NCI-H1436 (cell line): ENCODE measurements at places on chromosomes 1 and 21.

DNA sequence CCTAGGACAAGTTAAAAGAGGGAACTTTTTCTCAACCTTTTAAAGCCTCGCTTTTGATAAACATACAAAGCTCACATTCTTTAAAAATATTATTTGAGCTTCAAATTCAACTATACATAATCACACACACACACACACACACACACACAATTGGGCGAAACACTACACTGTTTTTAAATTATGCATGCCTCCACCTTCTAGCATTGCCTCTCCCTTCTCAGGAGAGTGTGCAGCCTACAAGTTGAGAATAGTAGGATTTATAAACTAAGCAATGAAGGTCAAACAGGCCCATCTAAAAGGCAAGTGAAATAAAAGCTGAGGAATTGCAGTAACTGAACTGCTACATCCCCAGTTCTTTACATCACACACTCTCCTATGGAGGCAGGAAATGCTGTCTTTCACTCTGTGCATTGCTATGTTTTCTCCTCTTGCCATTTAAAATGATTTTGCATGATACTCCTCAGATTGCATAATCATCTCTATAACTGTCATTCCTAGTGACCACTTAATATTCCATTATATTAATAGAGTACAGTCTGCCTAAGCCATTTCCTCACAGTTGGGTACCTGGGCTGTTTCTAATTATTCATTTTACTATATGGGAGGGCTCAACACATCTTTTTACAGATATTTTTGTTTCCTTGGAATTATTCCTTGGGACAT lies 92.5 kb upstream of the KCNE2 start:
- DNase-seq, result no peak

GRCh38 chr1:207282496-207283380 lies 38.7 kb upstream of the CD55 start:
- no peak for DNase-seq

DNA sequence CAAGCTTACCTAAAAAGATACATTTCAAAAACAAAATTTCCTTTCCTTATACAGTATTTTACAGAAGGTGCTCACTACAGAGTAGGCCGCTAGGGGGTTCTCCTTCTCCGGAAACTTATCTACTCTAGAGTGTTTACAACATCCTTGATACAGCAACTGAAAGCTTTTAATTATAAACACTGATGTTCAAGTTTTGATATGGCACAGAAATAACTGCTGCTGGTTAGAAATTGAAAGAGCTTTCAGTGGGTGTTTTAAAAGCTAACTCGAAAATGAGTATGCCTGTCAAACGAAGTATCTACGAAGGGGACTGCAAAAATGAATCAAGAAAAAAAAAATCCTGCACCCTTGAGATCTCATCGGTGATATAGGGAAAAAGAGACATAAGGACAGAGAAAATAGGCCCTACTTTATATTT lies 1.0 kb downstream of the YOD1 start:
- DNase-seq, result peak; percentile 42

GRCh38 chr1:89826594-89826993 lies 5.8 kb downstream of the LRRC8D start:
- no peak for DNase-seq

DNA sequence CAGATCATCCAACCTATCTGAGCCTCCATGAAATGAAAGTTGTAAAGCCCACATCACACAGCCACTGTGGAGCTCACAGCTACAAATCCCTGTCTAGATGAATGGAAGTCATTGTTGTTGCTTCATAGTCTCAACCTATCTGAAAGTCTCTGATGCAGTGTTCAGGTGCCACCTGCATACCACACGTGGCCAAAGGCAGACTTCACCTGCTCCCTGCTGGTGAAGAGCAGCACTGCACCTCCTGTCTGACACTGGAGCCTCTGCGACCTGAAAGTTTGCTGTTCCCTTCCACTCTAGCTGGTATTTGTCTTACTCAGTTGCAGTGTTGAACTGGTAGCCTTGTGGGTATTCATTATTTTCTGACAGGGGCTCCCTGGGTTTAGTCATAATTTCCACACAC lies 18.4 kb downstream of the LORICRIN start:
- DNase-seq, result no peak

- no peak for DNase-seq
These were observed 37.4 kb downstream of the SMYD2 start for GRCh38 chr1:214318356-214318755.

GRCh38 chr1:150562446-150563339 lies 13.5 kb downstream of the ADAMTSL4 start:
- no peak for DNase-seq

DNA sequence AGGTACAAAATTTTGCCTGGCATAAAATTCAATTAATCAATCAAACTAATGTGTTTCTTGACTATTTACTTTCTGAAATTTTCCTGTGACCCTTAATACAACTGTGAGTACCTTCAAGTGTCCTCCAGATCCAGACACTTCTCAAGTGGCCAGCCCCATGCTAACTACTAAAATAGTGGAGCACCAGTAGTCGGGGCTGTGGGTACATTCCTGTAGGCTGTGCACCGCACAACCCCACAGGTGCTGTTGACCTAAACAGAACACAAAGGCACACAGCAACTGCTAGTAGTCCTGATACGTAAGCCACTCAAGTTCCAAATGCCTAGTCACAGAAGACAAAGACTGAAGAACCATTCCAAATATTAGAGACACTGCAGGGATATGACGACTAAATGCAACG lies 36.6 kb downstream of the TMEM50B start:
- DNase-seq, result no peak

GRCh38 chr1:10818262-10819197 lies 22.1 kb upstream of the CASZ1 start:
- DNase-seq, result no peak

DNA sequence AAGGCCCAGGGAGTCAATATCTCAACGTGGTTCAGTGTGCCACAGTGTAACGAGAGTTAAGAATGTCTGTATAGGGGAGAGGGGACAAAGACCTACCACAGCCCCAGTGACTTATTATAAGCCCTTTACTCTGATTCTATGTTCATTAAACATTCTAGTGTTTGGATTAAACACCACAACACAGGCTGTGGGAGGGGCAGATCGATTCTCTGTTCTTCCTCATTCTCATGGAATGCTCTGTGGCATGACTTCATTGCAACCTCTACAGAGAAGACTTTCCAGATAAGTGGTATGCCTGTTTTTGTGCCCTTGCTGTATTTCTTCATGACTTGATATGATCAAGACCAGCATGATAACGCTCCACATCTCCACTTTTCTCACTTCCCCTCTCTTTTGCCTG lies 39.0 kb upstream of the CD5L start:
- DNase-seq, result no peak

- DNase-seq, result no peak
These were observed 30.1 kb downstream of the TOMM20 start for GRCh38 chr1:235098547-235098946.

DNA sequence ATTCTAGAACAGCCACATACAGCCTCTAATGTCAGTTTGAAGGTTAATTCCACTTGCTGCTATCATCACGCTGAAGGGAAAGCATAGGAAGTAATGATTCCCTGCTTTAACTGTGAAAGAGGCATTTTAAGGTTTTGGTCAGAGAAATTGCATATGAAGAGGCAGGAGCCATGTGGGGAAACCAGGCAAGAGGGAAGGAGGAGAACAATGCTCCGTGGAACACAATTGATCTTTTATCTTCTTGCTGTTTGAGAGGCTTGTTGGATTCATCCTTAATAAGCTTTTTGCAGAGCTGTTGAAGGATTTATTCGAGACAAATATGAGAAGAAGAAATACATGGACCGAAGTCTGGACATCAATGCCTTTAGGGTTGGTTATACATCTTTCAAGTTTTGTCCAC lies 35.9 kb downstream of the SMAP2 start:
- DNase-seq, result no peak

DNA sequence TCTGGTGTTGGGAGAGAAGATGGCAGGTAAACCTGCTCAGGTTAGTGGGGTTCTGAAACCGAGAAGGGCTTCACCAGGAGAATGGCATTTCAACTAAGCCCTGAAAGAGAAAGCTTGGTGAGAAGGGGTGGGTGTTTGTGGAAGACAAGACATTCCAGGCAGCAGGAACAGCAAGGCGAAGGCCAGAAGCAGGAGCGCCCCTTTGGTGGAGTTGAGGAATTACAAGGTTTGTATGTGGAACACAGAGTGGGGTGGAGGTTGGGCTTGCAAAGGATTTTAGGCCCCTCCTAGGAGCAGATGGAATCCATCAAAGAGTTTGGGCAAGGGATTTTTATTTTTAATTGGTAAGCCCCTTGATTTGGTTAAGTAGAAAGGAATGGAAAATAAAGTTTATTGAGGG lies 24.8 kb upstream of the ELOA start:
- DNase-seq, result peak; percentile 13

GRCh38 chr1:114092186-114093062 lies 61.2 kb downstream of the SYT6 start:
- no peak for DNase-seq

GRCh38 chr1:29322861-29323585 lies 86.7 kb downstream of the PTPRU start:
- no peak for DNase-seq

DNA sequence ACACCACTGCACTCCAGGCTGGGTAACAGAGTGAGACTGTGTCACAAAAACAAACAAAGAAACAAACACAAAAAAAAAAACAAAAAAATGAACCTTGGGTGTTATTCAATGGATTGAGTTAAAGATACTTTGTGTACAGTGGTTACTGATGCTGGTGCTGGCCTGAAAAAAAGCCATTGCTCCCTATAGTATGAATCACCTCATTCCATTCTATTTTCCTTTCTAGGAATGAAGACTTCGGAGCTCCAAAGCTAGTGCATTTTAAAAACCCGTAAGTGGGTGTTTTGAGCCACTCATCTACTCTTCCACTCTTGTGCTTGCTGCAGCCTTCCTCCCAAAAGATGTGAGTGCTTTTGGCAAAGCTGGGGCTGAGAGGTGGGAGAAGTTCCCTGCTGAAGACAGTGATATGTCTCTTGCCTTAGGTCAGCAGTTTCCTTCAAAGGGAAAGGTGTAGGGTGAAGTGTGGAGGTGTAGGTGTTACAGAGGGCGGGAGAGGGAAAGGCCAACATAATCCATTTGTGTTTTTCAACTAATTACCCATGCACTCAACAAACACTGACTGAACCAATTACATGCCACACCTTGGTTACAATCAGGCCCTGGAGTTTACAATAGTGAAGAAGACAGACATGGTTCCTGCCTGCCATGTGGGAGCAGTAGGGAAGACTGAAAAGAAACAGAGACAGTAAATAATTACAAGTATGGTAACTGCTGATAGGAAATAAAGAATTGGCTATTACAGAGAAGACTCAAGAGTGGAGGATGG lies 55.0 kb upstream of the SERBP1 start:
- DNase-seq, result no peak

GRCh38 chr1:30728832-30729638 lies 5.7 kb upstream of the MATN1 start:
- no peak for DNase-seq

DNA sequence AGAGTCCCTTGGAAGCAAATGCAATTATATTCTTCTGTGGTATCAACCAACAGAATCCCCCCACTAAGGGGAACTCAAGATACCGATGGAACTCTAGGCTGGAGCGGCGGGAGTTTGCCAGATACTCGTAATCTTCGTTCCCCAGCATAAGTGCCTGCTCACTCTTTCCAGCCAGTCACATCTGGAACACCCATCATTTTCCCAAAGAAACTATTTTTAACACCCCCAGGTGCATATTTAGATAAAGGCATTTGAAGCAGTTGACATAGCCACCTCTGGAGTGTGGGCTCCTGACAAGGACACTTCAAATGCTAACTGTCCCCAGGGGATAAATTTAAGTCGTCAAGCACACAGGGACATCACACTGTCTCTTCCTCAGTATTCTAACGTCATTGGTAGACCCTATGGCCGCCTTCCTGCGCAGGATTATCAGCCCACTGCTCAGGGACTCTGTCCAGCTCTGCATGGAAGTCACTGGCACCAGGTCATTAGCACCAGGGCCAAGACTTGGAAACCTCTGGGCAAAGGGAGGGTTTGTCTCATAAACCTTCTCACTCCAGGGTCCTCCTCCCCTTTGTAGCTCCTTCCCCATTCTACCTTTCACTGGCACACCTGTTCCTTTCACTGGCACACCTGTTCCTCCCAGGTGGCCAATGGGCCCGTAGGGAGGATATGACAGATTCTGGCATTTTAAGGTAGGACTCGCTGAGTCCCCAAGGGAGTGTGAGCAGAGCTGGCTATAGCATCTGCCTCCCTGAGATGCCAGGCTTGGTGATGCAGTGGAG lies 48.8 kb downstream of the H3-3A start:
- DNase-seq, result peak; percentile 44

- DNase-seq, result no peak
These were observed 49.1 kb downstream of the HHAT start for GRCh38 chr1:210377731-210378333.

DNA sequence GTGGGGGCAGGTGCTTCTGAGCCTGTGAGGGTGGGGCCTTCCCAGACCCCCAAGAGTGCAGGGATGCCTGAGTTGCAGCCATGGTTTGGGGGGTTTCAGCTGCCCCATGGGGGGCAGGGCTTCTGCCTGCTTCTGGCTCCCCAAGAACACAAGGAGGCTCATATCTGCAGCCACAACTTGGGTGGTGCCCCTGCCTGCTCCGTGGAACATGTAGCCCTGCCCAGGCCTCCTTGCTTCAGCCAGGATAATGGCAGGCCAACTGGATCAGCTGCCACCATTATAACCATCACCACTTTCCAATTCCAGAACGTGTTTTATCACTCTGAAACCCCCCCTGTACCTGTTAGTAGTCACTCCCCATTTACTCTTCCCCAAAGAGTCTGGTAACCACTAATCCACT lies 14.0 kb downstream of the ZBTB40 start:
- DNase-seq, result no peak

GRCh38 chr1:8004803-8005573 lies 21.1 kb downstream of the ERRFI1 start:
- peak; percentile 54 for DNase-seq

DNA sequence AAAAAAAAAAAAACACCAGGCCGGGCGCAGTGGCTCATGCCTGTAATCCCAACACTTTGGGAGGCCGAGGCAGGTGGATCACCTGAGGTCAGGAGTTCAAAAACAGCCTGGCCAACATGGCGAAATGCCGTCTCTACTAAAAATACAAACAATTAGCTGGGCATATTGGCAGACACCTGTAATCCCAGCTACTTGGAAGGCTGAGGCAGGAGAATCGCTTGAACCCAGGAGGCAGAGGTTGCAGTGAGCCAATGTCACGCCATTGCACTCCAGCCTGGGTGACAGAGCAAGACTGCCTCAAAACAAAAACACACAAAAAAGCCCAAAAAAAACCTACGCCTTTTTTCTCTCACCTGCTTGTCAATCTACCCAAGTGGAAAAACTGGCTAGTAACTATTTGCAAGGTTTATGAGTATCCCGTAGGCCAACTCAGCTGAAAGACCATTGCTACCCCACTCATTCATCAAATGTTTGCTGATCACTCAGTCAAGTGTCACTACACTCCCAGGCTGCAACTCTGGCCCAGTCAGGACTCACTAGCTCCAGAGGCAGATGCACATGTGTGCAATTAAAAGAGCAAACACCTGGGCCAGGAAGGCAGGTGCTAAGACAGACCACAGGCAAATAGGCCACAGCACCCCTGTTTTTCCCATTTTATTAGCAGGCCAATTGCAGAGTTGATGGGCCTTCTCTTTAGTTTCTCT lies 2.0 kb downstream of the CSRP1 start:
- DNase-seq, result no peak
